Cardiac muscle cell (in vitro differentiated cells and primary cell): ENCODE measurements at places on chromosomes 1 and 21. TPM values are rescaled to one million over a fixed set of nuclear protein-coding genes. Genes with fewer than 3 reads are reported as not detected.

GRCh38 chr1:181794332-181794731, 267.2 kb downstream of the ZNF648 start:
- DNase-seq = no peak
- H3K36me3 ChIP-seq = no peaks in the 10 kb centered on the region
- H3K4me3 ChIP-seq = no peak overlapping the region
- no peak overlapping the region for H3K27ac ChIP-seq
- H3K27me3 ChIP-seq = no peaks in the 10 kb centered on the region

- no peaks in the 10 kb centered on the region for H3K4me1 ChIP-seq
- H3K4me3 ChIP-seq = no peak overlapping the region
- DNase-seq = peak; percentile 38
- H3K27me3 ChIP-seq = no peaks in the 10 kb centered on the region
- H3K36me3 ChIP-seq = no peaks in the 10 kb centered on the region
- H3K27ac ChIP-seq = no peak overlapping the region
These were observed 15.3 kb downstream of the MAN1C1 start for GRCh38 chr1:25631750-25632485.

- H3K36me3 ChIP-seq = no peaks in the 10 kb centered on the region
- no peak overlapping the region for H3K27ac ChIP-seq
- DNase-seq = no peak
- no peaks in the 10 kb centered on the region for H3K27me3 ChIP-seq
These were observed 45.0 kb upstream of the PDE9A start for GRCh38 chr21:42608446-42608845.

AVPR1B gene
- 0.07 and 2.3 TPM in 2 replicates for total RNA-seq

- H3K36me3 ChIP-seq = no peaks in the 10 kb centered on the region
- no peak overlapping the region for H3K4me3 ChIP-seq
- H3K27ac ChIP-seq = peak overlapping the region; percentile 70
- DNase-seq = no peak
- H3K27me3 ChIP-seq = no peaks in the 10 kb centered on the region
These were observed 18.8 kb upstream of the ECE1 start for GRCh38 chr1:21308847-21309652.

OR10Z1 gene
- total RNA-seq = not detected in 2 replicates

DNA sequence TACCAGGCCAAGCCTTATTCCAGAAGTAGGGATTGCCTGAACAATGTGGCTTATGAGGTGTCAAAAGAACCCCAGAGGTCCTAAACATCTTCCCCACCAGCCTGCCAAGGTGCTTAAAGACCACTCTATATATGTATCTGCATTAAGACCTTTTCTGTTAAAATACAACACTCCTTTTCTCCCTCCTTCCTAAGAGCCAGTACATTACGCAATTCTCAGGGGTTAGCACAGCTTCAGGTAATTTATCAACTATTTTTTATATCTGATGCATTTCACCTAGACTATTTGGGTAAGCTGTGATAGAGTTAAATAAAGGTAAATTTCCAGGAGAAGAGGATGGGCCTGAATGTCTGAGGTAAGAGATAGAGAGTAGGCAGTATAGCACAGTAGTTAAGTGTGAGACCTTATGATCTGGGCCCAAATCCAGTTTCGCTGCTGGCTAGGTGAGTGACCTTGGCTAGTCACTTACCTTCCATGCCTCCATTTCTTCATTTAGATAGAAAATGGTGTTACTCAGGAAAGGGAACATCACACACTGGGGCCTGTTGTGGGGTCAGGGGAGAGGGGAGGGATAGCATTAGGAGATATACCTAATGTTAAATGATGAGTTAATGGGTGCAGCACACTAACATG, 5.1 kb upstream of the CCN1 start:
- H3K36me3 ChIP-seq = no peaks in the 10 kb centered on the region
- H3K4me1 ChIP-seq = peaks cover 14% of the 10 kb centered on the region
- H3K27ac ChIP-seq = no peak overlapping the region
- H3K4me3 ChIP-seq = no peak overlapping the region
- no peaks in the 10 kb centered on the region for H3K27me3 ChIP-seq
- no peak for DNase-seq

DNA sequence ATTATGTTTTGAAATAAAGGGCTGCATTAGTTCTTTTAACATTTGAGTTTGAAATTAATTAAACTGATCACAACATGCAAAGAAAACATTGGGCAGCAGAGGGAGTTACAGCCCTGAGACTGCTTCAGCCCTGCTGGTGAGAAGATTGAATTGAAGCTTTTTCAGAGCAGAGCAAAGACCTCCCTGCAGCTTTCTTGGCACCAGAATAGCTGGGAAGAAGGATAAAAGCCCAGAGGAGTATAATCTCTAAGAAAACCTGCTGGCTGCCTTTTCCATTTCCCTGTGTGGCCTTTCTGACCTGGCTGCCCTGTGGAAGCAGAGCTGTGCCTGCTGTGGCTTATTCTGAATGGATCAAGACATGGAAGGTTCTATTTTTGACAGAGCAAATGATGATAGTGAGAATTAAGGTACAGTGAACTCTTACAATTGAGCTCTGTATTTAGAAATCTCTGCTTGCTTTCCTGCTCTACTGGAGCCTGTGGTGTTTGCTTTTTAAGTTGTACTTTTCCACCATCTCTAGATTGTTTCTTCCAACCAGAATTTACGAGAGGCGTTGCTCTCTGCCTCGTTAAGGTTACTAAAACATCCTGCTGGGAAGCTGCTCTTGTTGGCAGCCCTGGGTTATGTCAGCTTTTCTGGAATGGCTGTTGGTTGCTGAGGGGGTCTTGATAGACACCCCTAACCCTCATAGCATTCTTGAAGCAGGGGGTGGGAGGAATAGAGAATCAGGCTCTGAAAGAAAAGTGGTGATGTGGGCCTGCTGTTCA, 9.9 kb downstream of the SNRPE start:
- H3K27ac ChIP-seq = no peak overlapping the region
- no peaks in the 10 kb centered on the region for H3K4me1 ChIP-seq
- peak; percentile 89 for DNase-seq
- no peaks in the 10 kb centered on the region for H3K27me3 ChIP-seq
- H3K36me3 ChIP-seq = peaks cover 24% of the 10 kb centered on the region
- H3K4me3 ChIP-seq = no peak overlapping the region

GRCh38 chr1:183143576-183144315, 42.3 kb upstream of the LAMC2 start:
- no peak overlapping the region for H3K27ac ChIP-seq
- no peak for DNase-seq
- H3K27me3 ChIP-seq = no peaks in the 10 kb centered on the region
- peaks cover 3% of the 10 kb centered on the region for H3K4me1 ChIP-seq
- H3K36me3 ChIP-seq = peaks cover 23% of the 10 kb centered on the region
- no peak overlapping the region for H3K4me3 ChIP-seq

GRCh38 chr1:47683401-47683800, 245.6 kb downstream of the FOXD2 start:
- H3K4me3 ChIP-seq = no peak overlapping the region
- H3K27ac ChIP-seq = no peak overlapping the region
- H3K27me3 ChIP-seq = no peaks in the 10 kb centered on the region

DNA sequence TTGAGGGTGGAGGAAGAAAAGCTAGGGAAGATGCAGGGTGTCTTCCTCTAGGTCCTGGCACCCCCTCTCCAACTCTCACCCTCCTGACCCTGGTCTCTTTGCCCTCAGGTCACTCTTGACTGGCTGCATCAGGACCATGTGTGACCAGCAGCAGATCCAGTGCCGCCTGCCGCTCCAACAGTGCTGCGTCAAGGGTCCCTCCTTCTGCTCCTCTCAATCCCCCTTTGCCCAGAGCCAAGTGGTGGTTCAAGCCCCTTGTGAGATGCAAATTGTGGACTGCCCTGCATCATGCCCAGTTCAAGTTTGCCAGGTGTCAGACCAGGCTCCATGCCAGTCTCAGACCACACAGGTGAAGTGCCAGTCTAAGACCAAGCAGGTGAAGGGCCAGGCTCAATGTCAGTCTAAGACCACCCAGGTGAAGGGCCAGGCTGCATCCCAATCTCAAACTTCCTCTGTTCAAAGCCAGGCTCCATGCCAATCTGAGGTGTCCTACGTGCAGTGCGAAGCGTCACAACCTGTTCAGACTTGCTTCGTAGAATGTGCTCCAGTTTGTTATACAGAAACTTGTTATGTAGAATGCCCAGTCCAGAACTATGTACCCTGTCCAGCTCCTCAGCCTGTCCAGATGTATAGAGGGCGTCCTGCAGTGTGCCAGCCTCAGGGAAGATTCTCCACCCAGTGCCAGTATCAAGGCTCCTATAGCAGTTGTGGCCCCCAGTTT, 1.8 kb downstream of the KPRP start:
- H3K4me3 ChIP-seq = no peak overlapping the region
- no peaks in the 10 kb centered on the region for H3K36me3 ChIP-seq
- DNase-seq = no peak
- H3K27me3 ChIP-seq = no peaks in the 10 kb centered on the region
- no peaks in the 10 kb centered on the region for H3K4me1 ChIP-seq

DNA sequence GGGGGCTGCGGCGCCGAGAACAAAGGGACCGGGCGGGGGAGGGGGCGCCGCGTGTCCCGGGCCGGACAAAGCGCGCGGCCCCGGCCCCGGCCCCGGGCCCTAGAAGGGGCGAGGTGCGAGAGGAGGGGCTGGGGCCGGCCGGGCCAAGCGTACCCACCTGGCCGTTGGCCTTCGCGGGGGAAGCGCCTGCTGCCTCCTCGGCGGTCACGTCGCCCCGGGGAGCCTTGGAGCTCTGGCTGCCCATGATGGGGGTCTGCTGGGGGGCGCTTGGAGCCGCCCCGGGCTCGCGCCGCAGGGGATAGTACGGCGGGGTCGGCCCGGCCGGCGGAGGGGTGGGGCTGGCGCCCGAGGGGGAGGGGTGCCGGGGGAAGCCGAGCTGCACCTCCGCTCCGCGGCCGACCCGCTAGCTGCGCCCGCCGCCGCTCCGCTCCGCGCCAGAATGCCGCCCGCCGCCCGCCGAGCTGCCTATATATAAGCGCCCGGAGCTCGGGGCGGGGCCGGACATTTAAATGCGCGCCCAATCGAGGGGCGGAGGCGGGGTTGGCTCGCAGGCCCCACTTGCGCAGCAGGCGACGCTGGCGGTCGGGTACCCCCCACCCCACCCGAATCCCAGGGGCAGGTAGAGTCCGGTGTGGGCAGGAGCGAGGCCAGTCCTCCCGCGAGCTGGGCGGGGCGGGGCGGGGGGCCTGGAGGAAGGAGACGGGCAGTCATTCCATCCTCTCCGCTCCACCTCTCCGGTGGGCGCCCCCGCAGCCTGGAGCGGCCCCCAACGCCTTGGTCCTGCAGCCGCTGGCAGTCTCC, at the start of gene MARCKSL1:
Gene MARCKSL1 (minus strand): TSS at position 444 of the 801 bp plus-strand sequence. CDS start 200 bp downstream, at position 244.
- peak within 1 kb of the TSS; percentile 80 for H3K27ac ChIP-seq
- DNase-seq = peak; percentile 89
- peak within 1 kb of the TSS; percentile 100 for H3K4me3 ChIP-seq
- peaks cover 19% of the 10 kb centered on the region for H3K36me3 ChIP-seq
- H3K27me3 ChIP-seq = no peaks in the 10 kb centered on the region
- peaks cover 7% of the 10 kb centered on the region for H3K4me1 ChIP-seq

DNA sequence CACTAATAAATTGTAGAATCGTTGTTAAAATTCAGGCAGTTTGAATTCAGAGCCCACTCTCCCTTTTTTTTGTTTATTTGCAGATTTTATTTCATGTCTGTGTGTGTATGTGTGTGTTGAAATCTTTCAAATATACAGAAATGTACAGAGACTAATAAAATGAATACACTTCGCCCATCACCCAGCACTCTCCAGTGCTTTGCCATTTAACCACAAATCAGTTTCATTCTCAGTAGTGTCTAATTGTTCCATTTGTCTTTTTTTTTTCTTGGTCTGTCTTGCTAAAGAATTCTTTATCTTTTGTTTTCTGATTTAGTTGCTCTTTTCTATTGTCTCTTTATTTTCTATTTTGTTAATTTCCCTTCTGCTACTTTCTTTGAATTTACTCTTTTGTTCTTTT, 99.7 kb downstream of the HIVEP3 start:
- no peaks in the 10 kb centered on the region for H3K27me3 ChIP-seq
- no peak overlapping the region for H3K27ac ChIP-seq
- no peak overlapping the region for H3K4me3 ChIP-seq
- DNase-seq = no peak
- H3K4me1 ChIP-seq = peaks cover 3% of the 10 kb centered on the region

OR2L5 gene
- total RNA-seq = 0.18 TPM in 1 of 2 replicates, not detected in the other

PLA2G4A gene
- total RNA-seq = 0.09 and 0.21 TPM in 2 replicates

- peaks cover 18% of the 10 kb centered on the region for H3K4me1 ChIP-seq
- H3K4me3 ChIP-seq = no peak overlapping the region
- H3K36me3 ChIP-seq = no peaks in the 10 kb centered on the region
- no peak overlapping the region for H3K27ac ChIP-seq
These were observed 106.4 kb downstream of the ETS2 start for GRCh38 chr21:38912102-38912629.

- H3K4me1 ChIP-seq = no peaks in the 10 kb centered on the region
- H3K27ac ChIP-seq = no peak overlapping the region
- no peak for DNase-seq
- no peaks in the 10 kb centered on the region for H3K36me3 ChIP-seq
- H3K4me3 ChIP-seq = no peak overlapping the region
- no peaks in the 10 kb centered on the region for H3K27me3 ChIP-seq
These were observed 56.5 kb downstream of the WARS2 start for GRCh38 chr1:119083980-119084379.

GRCh38 chr1:200916152-200916551, 21.5 kb downstream of the INAVA start:
- DNase-seq = no peak
- no peaks in the 10 kb centered on the region for H3K27me3 ChIP-seq
- H3K27ac ChIP-seq = no peak overlapping the region
- no peaks in the 10 kb centered on the region for H3K36me3 ChIP-seq
- no peak overlapping the region for H3K4me3 ChIP-seq
- peaks cover 8% of the 10 kb centered on the region for H3K4me1 ChIP-seq

GRCh38 chr1:244995602-244996400, 131.5 kb upstream of the HNRNPU start:
- no peak overlapping the region for H3K4me3 ChIP-seq
- no peak overlapping the region for H3K27ac ChIP-seq
- no peaks in the 10 kb centered on the region for H3K4me1 ChIP-seq
- no peak for DNase-seq
- H3K27me3 ChIP-seq = no peaks in the 10 kb centered on the region

GRCh38 chr1:83090195-83090594, 908.7 kb downstream of the TTLL7 start:
- DNase-seq = no peak
- H3K36me3 ChIP-seq = no peaks in the 10 kb centered on the region
- no peaks in the 10 kb centered on the region for H3K27me3 ChIP-seq
- peaks cover 4% of the 10 kb centered on the region for H3K4me1 ChIP-seq

DNA sequence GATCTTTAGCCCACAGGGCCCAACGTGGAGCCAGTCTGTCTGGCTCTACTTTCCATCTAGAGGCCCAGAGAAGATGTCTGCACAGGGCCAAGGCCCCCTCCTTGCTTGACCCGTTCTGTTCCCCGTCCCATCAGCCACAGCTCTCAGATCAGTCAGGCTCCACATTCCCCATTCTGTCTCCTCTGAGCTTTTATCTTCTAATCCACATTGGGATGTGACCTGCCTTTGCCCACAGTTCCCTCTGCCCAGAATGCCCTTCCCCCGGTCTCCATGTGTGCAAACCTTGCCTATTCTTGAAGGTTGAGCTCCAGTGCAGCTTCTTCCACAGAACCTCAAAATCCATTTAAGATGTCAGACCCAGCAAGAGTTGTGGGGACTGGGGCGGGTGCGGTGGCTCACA, 53.3 kb upstream of the WASF2 start:
- peaks cover 11% of the 10 kb centered on the region for H3K36me3 ChIP-seq
- no peak for DNase-seq
- no peaks in the 10 kb centered on the region for H3K27me3 ChIP-seq

CFAP74 gene
- total RNA-seq = 0.63 and 0.67 TPM in 2 replicates

- DNase-seq = no peak
- no peaks in the 10 kb centered on the region for H3K36me3 ChIP-seq
These were observed 13.6 kb downstream of the MYOCOS start for GRCh38 chr1:171635661-171636060.

TTF2 gene
- 12.5 and 28.3 TPM in 2 replicates for total RNA-seq

- DNase-seq = peak; percentile 60
- peak overlapping the region; percentile 84 for H3K27ac ChIP-seq
- no peaks in the 10 kb centered on the region for H3K36me3 ChIP-seq
- H3K27me3 ChIP-seq = no peaks in the 10 kb centered on the region
- H3K4me1 ChIP-seq = peaks cover 14% of the 10 kb centered on the region
These were observed 771 bp downstream of the EIF4G3 start for GRCh38 chr1:21175670-21176581.

F5 gene
- not detected in 2 replicates for total RNA-seq
